ENCODE measurements at places on chromosomes 5 and 9. TPM values are rescaled to one million over a fixed set of nuclear protein-coding genes. Genes with fewer than 3 reads are reported as not detected.

DNA sequence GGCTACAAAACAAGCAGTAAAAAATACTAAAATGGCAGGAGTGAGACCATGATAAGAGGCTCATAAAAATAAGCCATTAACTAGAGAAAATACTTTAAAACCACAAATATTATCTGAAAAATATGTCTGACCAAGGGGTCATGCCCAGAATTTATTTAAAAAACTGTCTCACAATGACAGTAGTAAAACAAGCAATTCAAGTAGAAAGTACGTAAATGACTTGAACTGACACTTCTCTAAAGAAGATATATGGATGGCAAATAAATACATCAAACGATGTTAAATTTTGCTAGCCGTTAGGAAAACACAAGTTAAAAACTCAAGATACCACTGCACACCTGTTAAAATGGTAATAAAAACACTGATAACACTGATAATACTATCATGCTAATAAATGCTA, 353.9 kb upstream of the GRAMD2B start:
- no peaks in the 10 kb centered on the region for H3K4me1 ChIP-seq
- no peak overlapping the region for H3K4me3 ChIP-seq
- no peak overlapping the region for H3K27ac ChIP-seq
- no peak for DNase-seq
- H3K27me3 ChIP-seq = no peaks in the 10 kb centered on the region

GRCh38 chr5:111973961-111974360, 217.0 kb upstream of the NREP start:
- DNase-seq = no peak
- no peak overlapping the region for H3K4me3 ChIP-seq
- peaks cover 12% of the 10 kb centered on the region for H3K4me1 ChIP-seq
- H3K27me3 ChIP-seq = no peaks in the 10 kb centered on the region
- no peak overlapping the region for H3K27ac ChIP-seq

- no peak overlapping the region for H3K4me3 ChIP-seq
- peaks cover 3% of the 10 kb centered on the region for H3K36me3 ChIP-seq
- H3K4me1 ChIP-seq = no peaks in the 10 kb centered on the region
- DNase-seq = no peak
- no peaks in the 10 kb centered on the region for H3K27me3 ChIP-seq
- no peak overlapping the region for H3K27ac ChIP-seq
Measured at GRCh38 chr9:3887221-3887653, 361.4 kb upstream of the RFX3 start.

DNA sequence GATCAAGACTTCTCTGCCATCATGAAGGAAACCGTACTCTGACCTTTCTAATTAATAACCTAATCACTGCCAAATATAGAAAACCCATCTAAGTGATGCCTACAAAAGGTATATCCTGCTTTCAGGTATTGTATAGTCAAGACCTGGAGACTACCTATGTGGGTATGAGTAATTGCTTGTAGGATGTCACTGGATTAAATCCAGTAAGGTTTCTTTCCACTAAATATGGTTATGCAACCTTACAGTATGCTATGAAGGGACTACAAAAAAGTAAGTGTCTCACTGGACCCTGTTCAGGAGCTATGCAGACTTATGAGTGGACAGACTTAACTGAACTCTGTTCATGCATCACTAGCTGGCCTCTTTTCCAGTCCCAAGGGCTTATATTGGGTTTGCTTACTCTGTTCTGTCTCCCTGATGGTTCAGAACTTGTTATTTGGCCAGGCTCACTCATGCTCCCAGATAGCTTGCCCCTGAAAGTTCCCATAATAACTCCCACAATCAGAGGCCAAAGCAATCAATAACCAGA, 51.1 kb downstream of the PDE6A start:
- no peaks in the 10 kb centered on the region for H3K4me1 ChIP-seq
- H3K36me3 ChIP-seq = no peaks in the 10 kb centered on the region
- H3K27ac ChIP-seq = no peak overlapping the region
- peaks cover 22% of the 10 kb centered on the region for H3K27me3 ChIP-seq
- DNase-seq = no peak

SEMA4D gene
- 0.56 TPM for total RNA-seq

DNA sequence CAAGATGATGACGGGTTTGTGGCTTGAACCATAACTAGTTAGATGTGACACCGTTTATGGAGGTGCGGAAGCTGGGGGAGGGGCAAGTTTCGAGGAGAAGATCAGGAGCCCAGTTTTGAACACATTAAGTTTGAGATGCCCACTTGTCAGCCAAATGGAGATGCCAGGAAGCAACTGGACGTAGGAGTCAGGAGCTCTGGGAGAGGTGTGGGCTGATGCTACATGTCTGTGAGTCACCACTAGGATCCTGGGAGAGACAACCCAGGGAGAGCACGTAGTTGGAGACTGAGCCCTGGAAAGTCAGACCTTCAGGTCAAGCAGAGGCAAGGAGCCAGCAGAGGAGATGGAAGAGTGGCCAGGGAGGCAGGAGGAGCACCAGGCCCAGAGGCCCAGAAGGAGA, 48.8 kb upstream of the SLC25A51 start:
- peak overlapping the region; percentile 87 for H3K27ac ChIP-seq
- peak; percentile 96 for DNase-seq

DNA sequence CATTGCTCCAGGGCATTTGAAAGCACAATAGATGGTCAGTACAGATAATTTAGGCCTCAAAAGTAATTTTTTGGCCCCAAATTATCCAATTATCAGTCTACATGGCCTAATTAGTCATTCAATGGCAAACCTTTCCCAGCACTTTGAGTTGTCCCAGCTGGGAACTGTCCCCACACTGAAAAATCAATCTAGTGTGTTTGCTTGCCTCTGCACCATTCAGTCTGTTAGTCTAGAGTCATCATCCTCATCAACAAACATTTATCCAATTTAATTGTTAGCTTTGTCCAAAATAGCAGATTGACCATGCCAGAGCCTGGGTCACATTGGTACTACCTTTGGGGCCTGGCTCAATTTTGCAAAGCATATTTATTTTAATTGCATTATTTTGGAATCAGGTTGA, 13.9 kb downstream of the NR4A3 start:
- peaks cover 2% of the 10 kb centered on the region for H3K36me3 ChIP-seq
- H3K27me3 ChIP-seq = no peaks in the 10 kb centered on the region
- DNase-seq = no peak
- no peaks in the 10 kb centered on the region for H3K4me1 ChIP-seq

DNA sequence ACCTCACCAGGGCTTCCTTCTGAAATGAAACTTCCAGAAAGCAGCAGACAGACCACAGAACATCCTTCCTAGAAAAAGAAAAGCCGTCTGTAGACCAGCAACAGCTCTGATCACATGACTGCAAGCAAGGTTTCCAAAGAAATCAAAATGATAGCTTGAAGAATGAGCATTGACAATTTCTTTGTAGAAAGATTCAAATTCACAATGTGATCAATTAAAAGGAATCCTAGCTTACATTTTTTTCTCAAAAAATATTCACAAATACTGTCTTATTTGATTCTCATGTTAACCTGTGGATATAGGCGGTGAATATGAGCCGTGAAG, 144.9 kb downstream of the MTX3 start:
- H3K36me3 ChIP-seq = no peaks in the 10 kb centered on the region
- peaks cover 5% of the 10 kb centered on the region for H3K4me1 ChIP-seq
- no peak overlapping the region for H3K4me3 ChIP-seq
- DNase-seq = no peak
- H3K27ac ChIP-seq = no peak overlapping the region

GRCh38 chr5:165894916-165895315, 2389.5 kb downstream of the MAT2B start:
- no peak for DNase-seq
- no peak overlapping the region for H3K4me3 ChIP-seq
- H3K27me3 ChIP-seq = no peaks in the 10 kb centered on the region
- H3K36me3 ChIP-seq = no peaks in the 10 kb centered on the region
- no peak overlapping the region for H3K27ac ChIP-seq

PARP8 gene
- 8.2 TPM for total RNA-seq

DNA sequence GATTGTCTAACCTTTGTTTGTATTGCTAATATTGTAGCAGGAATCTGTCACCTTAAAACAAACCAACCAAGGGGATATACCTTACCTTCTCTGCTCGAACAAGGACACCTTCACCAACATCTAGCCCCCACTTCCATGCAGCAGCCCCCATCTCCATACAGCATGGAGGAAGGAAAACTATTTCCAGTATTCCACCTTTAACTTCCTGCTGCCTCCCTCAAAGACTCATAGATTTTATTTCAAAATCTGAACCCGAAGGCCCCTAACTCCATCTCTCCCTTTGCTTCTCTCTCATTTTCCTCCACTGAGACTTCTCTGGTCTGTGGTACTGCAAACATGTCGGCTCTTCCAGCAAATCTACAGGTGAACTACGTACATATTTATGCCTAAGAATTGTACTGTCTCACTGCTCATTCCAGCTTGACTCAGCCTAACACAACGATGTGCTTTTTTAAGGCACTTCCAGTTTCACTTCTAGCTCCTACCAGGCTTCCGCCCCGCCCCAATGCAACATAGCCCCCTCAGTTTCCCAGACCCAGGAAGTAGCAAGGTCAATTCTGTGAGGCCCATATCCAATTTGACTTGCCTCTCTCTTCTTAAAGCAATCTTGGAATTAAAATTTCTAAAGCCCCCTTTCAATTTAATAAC, 70.7 kb upstream of the RNF38 start:
- peak overlapping the region; percentile 35 for H3K4me3 ChIP-seq
- no peaks in the 10 kb centered on the region for H3K27me3 ChIP-seq
- peak overlapping the region; percentile 61 for H3K27ac ChIP-seq

DNA sequence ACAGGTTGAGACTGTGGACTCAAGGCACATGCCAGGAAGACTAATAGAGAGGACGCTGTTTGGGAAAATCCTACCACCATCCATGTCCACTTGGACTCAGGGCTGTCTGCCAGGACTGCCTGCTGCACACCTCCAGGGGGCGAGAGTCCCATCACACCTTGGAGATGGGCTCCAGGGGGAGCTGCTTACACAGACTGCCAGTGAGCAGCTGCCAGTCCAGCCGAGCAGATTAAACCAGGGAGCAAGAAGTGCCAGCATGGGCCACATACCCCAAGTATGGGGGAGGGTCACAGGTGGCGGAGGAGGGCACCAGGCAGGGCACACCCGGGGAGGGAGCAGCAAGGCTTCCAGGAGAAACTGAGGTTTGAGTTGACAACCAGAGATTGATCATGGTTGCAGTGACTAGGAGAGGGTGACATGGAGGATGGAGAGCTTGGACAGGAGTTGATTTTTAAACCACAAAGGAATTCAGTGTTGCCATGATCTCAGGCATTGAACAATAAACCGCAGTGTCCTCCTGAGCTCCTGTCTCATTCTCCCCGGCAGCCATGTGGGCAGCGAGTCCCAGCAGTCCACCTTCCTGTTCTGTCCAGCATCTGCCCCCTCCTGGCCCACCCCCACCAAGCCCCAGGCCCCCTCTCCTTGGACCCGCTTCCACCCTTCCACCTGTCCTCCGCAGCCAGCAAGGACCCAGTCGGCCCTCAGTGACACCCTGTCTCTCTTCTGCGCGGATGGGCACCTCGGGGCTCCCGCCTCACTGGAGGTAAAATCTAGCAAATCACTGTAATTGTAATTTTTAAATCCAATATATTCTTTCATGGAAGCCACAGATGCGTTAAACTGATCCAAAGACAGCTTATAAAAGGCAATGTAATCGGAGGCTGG, 3.1 kb upstream of the VAV2 start:
- no peak overlapping the region for H3K4me3 ChIP-seq
- H3K4me1 ChIP-seq = peaks cover 13% of the 10 kb centered on the region
- DNase-seq = no peak
- peaks cover 4% of the 10 kb centered on the region for H3K27me3 ChIP-seq
- no peaks in the 10 kb centered on the region for H3K36me3 ChIP-seq
- no peak overlapping the region for H3K27ac ChIP-seq

DNA sequence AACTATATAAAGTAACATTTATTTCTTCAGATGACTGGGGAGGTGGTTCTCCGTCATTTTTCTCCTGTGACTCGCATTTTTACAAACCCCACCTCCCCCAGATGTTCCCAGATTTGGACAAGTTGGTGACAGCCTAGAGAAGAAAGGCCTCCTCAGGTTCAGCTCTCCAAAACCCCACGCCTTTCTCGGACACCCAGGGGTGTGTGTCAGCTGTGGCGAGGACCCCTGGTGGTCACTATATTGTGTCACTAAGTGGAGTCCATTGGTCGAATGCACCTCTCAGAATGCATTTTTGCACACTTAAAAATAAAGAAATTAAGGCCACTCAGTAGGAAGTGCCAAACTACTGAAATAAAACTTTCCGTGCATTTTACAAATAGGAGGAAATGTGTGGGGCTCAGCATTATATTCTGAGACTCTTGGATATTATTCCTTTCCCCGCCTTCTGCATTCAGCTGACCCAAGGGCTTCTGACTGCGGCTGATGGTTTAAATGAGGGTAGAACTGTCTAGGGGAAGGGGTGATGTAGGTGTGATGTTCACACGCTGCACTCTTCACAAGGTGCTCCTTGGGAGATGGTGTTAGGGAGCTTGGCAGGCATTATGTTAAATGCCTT, 47.6 kb downstream of the ACO1 start:
- H3K4me3 ChIP-seq = no peak overlapping the region
- H3K36me3 ChIP-seq = peaks cover 69% of the 10 kb centered on the region
- peak; percentile 64 for DNase-seq
- H3K4me1 ChIP-seq = peaks cover 35% of the 10 kb centered on the region

LEAP2 gene
- under 0.01 TPM for total RNA-seq

GRCh38 chr5:3607541-3608181, 12.0 kb downstream of the IRX1 start:
- no peak overlapping the region for H3K27ac ChIP-seq
- no peaks in the 10 kb centered on the region for H3K4me1 ChIP-seq
- DNase-seq = no peak
- H3K36me3 ChIP-seq = no peaks in the 10 kb centered on the region
- peaks cover 2% of the 10 kb centered on the region for H3K27me3 ChIP-seq

DNA sequence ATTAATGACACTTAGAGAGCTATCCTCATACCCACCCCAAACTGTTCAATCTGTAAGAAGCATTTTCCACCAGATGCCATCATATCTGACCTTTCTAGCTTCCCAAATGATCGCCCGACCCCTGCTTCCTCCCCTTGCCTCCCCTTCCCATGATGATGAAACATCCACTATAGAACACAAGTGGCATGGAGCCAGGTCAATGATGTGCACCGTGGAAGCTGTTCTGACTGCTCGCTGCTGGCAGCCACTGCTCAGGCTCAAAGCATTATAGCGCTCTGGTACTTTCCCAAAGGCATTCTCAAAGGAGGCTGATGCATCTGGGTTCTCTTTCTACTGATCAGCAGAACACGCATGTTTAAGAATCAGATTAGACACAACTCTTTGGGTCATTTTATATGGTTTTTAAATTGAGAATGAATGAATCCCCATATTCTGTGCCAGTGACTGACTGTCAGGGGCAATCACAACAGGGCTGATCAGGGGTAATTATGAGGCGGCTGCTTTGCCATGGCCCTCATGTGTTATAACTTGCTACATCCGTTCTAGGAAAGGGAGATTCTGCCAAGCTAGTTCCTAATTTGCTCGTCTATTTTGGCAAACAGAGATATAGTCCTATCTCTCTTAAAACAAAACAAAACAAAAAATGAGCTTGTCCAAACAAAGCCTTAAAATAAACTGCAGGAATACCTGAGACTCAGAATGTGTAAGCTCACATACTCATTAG, 343.7 kb downstream of the ENC1 start:
- H3K4me1 ChIP-seq = peaks cover 1% of the 10 kb centered on the region
- H3K36me3 ChIP-seq = no peaks in the 10 kb centered on the region
- peak; percentile 66 for DNase-seq
- peaks cover 11% of the 10 kb centered on the region for H3K27me3 ChIP-seq
- H3K4me3 ChIP-seq = no peak overlapping the region

- DNase-seq = no peak
- H3K27me3 ChIP-seq = no peaks in the 10 kb centered on the region
- H3K4me1 ChIP-seq = no peaks in the 10 kb centered on the region
- H3K4me3 ChIP-seq = no peak overlapping the region
Measured at GRCh38 chr5:167525004-167525403, 766.4 kb upstream of the WWC1 start.

GRCh38 chr5:10161778-10162177, 87.9 kb downstream of the ATPSCKMT start:
- no peaks in the 10 kb centered on the region for H3K4me1 ChIP-seq
- no peak overlapping the region for H3K4me3 ChIP-seq
- no peak for DNase-seq
- peaks cover 5% of the 10 kb centered on the region for H3K27me3 ChIP-seq
